ENCODE measurements at places on chromosomes 2 and 18.

DNA sequence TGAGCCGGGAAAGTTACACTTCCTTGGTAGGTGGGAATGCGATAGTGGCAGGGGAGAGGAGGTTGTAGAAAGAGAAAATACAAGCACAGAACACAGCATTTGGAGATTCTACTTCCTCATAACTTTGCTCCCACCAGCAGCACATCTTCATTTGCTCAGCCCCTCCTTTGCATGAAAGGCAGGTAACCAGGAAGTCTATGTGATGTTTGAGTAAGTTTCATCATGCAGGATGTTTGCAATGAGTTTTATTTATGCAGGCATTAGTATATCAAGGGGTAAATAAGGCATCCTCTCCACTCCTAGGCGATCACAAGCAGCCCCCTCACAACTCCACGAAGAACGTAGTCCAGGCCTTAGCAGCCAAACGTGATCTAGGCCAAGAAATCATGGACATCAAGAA is 5.0 kb downstream of the RNF152 start:
- DNase-seq: no peak

DNA sequence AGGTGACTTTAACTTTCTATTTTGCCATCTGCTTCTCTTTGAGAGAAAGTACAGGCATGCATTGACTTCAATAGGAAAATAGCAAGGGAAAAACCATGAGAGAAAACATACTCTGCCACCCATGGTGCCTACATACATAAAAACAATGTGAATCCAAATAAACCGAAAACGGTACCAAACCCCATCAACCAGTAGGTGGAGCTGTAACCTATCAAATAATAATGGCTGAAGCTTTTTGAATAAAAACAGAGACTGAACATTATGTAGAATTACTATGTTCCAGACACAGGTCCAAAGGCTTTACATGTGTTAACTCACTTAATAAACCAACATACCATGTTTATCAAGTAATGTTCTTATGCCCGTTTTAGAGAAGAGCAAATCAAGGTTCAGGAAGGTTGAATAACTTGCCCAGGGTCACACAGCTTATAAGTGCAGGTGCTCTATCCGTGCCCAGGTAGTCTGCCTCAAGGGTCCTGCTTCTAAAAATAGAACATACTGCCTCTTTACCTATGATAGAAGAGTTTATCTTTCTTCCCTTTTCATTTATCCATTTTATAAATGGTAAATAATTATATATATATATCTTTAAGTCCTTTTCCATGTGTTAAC is 293.9 kb upstream of the SYT4 start:
- peak; percentile 58 for DNase-seq

DNA sequence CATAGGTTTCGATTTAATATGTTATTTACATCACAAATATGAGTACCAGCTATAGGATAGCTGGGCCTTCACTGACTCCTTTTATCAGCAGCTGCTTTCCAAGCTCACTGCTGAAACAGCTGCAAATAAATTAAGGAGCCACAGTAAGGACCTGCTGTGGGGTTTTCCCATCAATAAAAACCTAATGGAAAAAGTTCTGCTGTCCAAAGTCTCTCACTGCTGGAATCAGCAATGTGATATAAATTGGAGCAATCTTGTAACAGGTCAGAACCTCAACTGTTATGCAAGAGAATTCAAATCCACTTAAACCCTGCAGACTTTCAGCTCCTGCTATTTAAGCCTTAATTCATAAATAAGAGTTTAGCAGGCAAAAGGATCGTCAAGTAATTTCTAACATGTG is 61.3 kb downstream of the NEB start:
- DNase-seq: no peak

DNA sequence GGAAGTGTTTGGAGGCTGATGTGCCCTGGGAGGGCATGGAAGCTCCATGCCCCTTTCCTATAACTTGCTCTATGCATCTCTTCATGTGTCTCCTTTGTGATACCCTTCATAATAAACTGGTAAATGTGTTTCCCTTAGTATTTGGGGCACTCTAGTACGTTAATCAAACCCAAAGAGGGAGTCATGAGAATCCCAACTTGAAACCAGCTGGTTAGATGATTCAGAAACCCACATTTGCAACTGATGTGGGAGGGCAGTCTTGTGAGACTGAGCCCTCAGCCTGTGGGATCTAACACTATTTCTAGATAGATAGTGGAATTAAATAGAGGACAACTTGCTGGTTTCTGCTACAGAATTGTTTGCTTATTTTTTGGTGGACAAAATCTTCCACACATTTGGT is 20.3 kb downstream of the ANKRD30B start:
- no peak for DNase-seq

DNA sequence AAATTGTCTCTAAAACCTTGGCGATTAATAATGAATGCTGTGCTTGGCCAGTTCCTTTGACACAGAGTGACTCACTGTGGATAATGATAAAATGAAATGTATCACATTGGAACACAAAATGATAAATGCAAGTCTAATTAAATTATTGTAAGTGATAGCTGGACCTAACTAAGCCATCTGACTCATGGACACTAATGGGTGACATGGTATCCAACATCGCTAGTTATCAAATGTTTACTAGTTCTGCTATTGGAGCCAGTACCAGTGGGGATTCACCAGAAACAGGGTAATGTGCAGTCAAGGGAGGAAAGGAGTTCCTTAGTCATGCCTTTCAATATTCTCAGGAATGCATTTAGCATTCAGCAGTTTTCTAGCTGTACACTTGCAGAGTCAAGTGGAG is 736.3 kb upstream of the ACVR2A start:
- no peak for DNase-seq

DNA sequence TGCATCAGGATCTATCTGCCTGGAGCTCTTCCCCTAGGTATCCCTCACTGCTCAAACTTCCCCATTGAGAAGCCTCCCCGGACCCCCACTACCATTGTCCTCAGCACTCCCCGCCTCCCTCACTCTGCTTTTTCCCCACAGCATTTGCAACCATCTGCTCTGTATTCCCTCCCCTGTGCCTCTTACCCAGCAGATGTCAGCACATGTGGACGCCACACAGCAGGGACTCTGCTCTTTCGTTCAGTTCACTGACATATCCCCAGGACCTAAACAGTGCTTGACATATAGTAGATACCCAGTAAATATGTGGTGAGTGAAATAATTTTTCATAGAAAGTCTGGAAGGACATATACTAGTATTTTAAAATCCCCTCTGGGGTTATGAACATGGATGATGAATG is 101.1 kb downstream of the TMEM247 start:
- peak; percentile 74 for DNase-seq

- no peak for DNase-seq
Observed at GRCh38 chr18:54805571-54806334, 22.5 kb upstream of the RAB27B start.

GRCh38 chr2:212842544-212843185 is 304.1 kb upstream of the ERBB4 start:
- no peak for DNase-seq

DNA sequence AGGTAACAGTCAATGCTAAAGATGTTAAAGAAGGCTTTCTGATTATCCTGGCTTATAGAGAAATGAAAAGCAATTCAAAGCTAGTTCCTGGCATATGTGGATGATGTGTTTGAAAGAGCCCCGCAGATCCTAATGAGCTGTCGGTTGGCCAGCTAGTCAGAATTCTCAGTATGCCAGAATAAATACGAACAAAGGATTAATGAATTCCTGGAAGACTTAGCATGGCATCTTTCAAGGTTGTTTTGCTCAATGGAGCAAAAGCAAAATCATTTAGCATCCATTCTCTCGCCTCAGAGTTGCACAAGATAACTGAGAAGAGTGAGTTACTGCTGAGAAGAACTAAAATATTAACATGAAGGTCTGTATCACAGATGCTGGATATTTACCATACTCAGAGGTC is 307.6 kb downstream of the RIT2 start:
- DNase-seq: peak; percentile 12

GRCh38 chr2:213189001-213189899 is 37.8 kb upstream of the IKZF2 start:
- no peak for DNase-seq

DNA sequence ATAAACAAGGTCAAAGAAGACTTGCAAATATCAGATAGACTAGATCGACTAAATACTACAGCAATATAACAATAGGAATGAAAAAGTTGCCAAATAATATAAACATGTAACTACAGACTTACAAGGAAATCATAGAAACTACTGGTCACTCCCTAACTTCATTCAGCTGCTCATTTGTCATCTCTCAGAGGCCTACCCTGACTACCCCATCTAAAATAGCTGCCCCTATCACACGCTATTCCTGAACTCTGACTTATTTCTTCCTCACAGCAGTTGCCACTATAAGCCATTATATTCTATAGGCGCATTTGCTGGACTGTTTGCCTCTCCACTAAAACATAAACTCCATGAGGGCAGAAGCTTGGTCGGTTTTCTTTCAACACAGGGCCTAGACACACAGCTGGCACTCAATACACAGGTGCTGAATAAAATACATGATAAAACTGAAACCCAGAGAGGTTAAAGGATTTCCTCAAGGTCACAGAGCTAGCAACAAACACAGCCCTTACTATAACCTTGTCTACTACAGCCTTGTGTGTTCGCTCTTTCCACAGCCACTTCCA is 1.8 kb downstream of the STRN start:
- DNase-seq: no peak

- DNase-seq: no peak
Observed at GRCh38 chr2:69141061-69141460, 128.1 kb downstream of the ANTXR1 start.

GRCh38 chr18:74828200-74828599 is 230.5 kb downstream of the ZNF407 start:
- no peak for DNase-seq

DNA sequence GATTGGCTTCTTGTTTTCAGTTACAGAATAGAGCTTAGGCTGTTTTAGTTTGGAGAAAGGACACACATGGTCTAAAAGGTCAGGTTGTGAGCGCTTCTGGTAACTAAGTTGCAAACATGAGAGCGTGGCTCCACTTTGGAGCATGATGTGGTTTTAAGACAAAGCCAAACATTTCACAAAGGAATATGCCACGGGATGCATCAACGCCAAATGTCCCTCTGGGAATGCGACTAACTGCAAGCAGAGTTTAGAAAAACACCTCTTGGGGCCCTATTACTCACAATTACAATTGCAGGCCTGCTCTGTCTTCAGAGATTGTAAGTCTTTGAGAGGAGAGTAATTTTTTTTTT is 25.4 kb downstream of the MYO7B start:
- no peak for DNase-seq

GRCh38 chr2:4139316-4139715 is 435.9 kb downstream of the DCDC2C start:
- no peak for DNase-seq

- DNase-seq: no peak
Observed at GRCh38 chr2:51247252-51247805, 215.4 kb upstream of the NRXN1 start.

DNA sequence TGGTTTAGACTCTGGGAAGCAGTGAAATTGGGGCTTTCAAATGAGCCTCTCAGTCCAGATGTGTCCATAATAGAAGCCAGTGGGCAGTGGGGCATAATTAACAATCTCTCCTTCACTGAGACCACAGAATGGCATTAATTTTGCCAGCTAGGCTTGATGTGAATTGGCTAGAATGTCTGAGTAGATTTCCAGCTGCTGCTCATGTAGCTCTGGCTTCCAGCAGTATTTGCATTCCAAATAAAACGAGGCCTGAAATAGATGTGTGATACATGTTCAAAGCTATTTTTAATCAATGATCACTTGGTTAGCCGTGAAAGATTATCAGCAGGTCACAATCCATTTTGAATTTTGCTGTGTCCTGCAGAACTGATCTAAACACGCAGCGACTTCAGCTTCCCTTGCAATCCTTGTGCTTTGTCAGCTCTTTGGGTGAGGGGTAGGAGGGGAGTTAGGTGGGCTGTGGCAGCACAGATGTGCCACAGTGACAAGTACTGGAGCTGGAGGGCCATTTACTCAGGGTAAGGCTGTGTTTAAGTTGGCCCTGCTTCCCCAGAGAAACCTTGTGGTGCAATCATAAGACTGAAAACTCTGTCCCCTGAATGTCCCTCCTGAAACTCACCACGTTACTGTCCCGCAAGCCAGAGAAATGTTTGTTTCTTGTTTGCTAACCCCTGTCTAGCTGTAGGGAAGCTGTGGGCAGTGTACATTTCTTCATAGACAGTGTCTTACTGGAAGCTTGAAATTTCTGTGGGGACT is 56.9 kb upstream of the TMEM178A start:
- DNase-seq: no peak

DNA sequence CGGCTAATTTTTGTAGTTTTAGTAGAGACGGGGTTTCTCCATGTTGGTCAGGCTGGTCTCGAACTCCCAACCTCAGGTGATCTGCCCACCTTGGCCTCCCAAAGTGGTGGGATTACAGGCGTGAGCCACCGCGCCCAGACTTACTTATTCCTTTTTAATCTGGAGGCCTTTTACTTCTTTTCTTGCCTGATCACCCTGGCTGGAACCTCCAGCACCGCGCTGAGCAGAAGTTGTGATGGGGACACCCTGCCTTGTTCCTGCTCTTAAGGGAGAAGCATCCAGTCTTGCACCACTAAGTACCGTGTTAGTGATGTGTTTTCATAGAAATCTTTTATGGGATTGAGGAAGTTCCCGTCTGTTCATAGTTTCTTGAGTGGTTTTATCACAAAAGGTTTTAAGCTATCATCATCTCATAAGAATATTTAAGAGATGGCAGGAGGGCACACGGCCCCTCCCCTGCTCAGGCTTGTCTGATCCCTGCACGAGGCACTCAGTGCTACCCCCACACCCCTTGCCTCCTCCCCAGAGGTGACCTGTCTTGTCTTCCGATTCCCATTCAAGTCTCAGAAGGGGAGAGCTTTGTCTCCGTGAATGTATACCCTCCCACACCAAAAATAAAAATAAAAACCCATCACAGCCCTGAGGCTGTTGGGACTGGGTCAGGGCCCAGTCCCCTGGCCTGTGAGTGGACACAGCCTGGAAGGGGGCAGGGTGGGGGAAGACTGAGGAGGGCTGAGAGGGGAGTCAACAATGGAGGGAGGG is 65.3 kb upstream of the SMAD7 start:
- DNase-seq: no peak

GRCh38 chr2:193793914-193794313 is 1599.2 kb upstream of the TMEFF2 start:
- no peak for DNase-seq

DNA sequence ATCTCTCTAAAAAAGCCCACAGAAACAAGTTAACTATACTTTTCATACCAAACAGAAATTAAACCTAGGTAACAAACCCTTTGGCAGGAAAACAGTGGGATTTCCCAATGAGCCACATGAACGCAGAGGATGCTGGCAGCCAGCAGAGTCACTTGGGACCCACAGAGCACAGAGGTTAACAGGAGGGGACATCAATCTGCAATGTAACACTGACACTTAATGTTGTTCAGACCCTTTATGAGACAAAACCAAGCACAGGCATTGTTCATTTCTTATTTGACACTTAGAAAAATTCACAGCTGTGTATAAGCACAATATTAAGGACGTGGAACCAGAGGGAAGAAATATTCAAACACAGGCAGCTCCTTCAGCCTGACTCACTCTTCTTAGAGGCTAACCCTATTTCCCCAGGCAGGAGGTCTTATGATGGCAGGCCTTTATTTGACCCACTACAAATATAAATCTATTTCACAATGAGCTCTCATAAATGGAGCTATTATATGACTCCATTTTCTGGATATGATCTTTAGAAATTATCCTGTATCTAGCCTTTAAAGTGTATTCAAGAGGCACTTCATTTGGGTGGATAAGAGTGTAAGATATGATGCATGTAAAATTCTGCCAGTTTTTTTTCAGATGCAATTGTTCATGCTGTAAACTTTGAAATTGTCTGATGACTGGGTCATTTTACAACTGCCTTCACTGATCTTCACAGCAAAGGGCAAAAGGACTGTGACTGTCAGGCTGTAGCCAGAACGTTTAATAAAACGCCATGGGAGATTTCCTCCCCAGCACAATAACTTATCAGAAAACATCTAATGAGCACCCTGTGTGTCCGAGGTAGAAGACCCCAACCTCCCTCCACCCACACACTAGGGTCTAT is 132.8 kb upstream of the SATB2 start:
- DNase-seq: no peak

All from NCI-H2171 treated with DMSO at 0.1 percent for 48 hours (cell line).